ENCODE measurements at places on chromosomes 12 and 14. TPM values are rescaled to one million over a fixed set of nuclear protein-coding genes. Genes with fewer than 3 reads are reported as not detected.

DHH gene
- total RNA-seq, result 0.15 TPM

LGMN gene
- 0.63 TPM for total RNA-seq

KRT71 gene
- not detected for total RNA-seq

GDF11 gene
- total RNA-seq, result 14.1 TPM

KCNC2 gene
- total RNA-seq, result not detected

TXNDC16 gene
- total RNA-seq, result 9.1 TPM

CLEC4C gene
- not detected for total RNA-seq

AQP2 gene
- not detected for total RNA-seq

ZFHX2 gene
- 1.8 TPM for total RNA-seq

B3GNT4 gene
- 0.19 TPM for total RNA-seq

KLRC4 gene
- 33.7 TPM for total RNA-seq

SMIM41 gene
- not detected for total RNA-seq

KLRB1 gene
- 30.2 TPM for total RNA-seq
